Stimulated activated CD8-positive, alpha-beta memory T cell treated with anti-CD3 and anti-CD28 coated beads, Interleukin-7, amount 100 ng/mL, for 1 hour (primary cell): ENCODE measurements at places on chromosomes 13 and 19.

GRCh38 chr13:41970022-41970421, 9.1 kb upstream of the VWA8 start:
- DNase-seq: no peak

DNA sequence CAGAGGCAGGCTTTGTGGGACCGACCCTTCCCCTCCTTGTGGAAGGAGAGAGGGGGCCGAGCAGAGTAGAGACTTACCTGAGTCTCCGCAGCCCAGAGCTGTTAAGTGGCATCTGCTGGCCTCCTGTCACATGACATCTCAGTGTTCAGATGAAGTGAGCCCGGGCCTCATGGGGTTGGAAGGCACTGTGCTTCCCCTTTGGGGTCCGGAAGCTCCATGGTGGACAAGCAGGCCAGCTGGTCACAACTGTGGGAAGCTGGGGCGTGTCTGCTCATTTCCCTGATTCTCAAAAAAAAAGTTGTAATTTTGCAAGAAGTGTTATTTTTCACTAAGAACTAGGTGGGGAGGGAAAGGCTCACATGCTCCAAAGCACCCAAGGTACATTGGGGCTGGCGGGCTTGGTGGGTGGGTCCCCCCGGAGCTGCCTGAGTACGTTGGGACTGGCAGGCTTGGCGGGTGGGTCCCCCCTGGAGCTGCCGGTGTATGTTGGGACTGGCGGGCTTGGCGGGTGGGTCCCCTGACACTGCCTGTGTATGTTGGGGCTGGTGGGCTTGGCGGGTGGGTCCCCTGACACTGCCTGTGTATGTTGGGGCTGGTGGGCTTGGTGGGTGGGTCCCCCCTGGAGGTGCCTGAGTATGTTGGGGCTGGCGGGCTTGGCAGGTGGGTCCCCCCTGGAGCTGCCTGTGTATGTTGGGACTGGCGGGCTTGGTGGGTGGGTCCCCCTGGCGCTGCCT, 18.2 kb upstream of the DCUN1D2 start:
- DNase-seq: no peak

DNA sequence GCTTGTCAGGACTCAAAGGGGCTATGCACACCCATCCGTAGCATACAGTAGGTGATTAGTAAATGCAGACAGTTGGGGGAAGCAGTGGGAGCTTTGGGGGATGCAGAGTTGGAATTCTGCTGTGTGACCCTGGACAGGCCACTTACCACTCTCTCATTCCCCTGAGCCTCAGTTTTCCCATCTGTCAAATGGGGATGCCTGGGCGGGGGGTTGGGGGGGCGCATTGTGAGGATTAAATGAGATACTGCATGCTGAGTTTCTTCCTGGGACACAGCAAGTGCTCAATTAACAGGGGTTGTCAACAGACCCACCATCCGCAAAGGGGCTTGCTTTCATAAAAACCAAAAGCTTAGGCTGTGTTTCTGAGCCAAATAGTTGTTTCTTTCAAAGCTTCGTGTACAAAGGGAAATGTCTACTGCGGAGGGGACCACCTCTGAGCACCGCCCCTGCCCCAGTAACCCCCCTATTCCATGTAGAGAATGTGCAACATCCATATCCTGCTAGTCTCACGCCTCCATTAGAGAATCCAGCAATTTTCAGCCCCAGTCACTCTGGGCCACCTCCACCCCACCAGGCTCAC, 132.4 kb downstream of the IER2 start:
- DNase-seq: no peak

GRCh38 chr13:91247768-91248167, 99.7 kb upstream of the MIR17HG start:
- DNase-seq: no peak

- DNase-seq: no peak
These were observed 175.4 kb downstream of the FLT1 start for GRCh38 chr13:28319528-28319927.

- DNase-seq: peak; percentile 71
These were observed 672 bp upstream of the IRF2BP1 start for GRCh38 chr19:45886427-45887199.

- no peak for DNase-seq
These were observed 528.6 kb downstream of the SUCLA2 start for GRCh38 chr13:47472516-47472915.

GRCh38 chr13:105735281-105735680, 800.2 kb downstream of the EFNB2 start:
- DNase-seq: no peak

GRCh38 chr19:39078436-39079200, 5.5 kb upstream of the ACP7 start:
- no peak for DNase-seq

DNA sequence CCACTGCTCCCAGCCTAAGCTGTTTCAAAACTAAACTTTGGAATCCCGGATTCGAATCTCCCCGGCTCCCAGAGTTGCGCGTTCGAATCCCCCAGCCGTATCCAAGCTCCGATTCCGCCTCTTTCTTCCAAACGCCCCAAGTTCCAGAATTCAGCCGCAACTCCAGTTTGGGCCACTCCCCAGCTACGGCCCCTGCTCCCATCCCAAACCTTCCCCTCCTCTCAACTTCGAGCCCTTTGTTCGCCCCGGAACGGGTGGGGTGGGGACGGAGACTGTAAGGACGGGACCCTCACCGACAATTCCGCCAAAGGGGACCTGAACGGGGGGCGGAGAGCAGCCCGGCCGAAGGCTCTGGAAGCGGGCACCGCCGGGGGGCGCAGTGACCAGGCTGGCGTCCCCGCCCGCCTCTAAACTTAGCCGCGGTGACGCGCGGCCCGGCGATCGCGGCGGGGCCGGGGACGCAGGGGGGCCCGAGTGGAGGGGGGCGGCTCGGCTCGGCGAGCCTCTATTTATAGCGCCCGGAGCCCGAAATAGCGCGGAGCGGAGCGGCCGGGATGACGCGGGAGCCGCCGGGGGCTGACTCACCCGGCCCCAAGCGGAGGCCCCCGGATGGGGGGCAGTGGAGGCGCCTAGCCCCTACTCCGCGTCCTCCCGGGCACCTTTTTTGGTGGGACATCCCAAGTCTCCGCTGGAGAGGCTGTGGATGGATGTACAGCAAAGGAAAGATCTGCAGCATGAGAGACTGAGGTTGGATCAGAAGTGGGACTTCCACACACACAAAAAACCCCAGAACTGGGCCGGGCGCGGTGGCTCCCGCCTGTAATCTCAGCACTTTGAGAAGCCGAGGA, 4.9 kb upstream of the ERCC1 start:
- no peak for DNase-seq
